ENCODE measurements at places on chromosomes 2 and 18. TPM values are rescaled to one million over a fixed set of nuclear protein-coding genes. Genes with fewer than 3 reads are reported as not detected.

Gene L3MBTL4
- total RNA-seq: not detected

Gene GRHL1
- total RNA-seq: 0.70 TPM

Gene FSHR
- total RNA-seq: not detected

Gene ITM2C
- 80.4 TPM for total RNA-seq

Gene ONECUT2
- total RNA-seq: 0.32 TPM

Gene ARL5A
- total RNA-seq: 22.1 TPM

Gene KHK
- total RNA-seq: 7.5 TPM

Gene SLC8A1
- total RNA-seq: 0.41 TPM

Gene GPC1
- 214 TPM for total RNA-seq

Gene KCTD1
- total RNA-seq: 38.4 TPM

Gene DYNAP
- not detected for total RNA-seq

Gene ASNSD1
- 40.7 TPM for total RNA-seq

Gene DSEL
- 0.37 TPM for total RNA-seq

Data from A549 treated with ZK216348 at 1 μM for 4 hours (cell line).